Right ventricle myocardium inferior (tissue), 1 donor: ENCODE measurements at places on chromosomes 12 and 14.

DNA sequence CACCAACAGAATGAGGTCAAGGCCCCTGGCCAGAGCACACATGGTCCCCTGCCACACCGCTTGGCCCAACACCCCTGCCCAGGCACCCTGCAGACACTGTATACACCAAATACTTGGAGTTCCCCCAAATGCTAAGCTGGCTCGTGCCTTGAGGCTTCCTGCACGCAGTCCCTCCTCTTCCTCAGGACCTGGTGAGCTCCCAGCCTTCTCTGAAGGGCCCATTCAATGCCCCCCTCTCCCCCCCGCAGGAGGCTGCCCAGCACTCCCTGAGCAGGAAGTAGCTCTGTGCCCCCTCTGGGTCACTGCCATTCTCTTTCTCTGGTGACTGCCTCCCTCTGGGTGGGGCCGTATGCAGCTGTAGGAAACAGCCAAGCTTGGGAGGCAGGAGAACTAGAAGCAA is 75.3 kb downstream of the ITPK1 start:
- no peak for DNase-seq

- DNase-seq: no peak
Observed at GRCh38 chr14:20331053-20331613, 1.9 kb downstream of the CCNB1IP1 start.

DNA sequence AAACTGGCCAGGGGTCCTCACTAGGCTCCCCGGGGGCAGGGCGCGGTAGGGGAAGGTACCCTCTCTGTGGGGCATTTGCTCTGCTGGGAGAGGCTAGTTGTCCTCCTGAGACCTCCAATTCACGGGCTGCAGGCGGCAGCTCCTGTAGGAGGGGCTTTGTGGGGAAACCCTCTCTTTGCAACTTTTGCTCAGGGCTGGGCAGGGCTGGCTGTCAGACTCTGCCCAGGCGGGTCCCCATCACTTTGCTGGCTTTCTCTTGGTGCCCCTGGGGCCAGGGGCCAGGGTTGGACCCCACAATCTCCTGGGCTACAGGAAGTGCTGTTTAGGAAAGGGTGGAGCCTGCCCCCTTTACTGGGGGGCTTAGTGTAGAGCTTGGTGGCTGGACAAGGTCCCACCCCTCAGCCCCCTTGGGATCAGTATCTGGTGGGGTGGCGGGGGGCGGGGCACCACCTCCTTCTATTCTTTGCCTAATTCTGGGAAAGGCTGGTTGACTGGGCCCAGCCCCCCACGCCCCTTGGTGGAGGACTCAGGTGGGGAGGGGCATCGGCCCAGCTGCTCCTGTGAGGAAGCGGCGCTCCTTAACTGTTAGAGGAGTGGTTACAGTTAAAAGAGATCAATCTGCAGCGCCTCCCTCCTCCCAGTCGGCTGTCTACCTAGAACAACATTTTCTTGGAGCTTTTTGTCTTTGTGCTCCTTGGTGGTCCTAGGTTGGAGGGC is 918.7 kb downstream of the AACS start:
- DNase-seq: no peak

GRCh38 chr14:53748691-53749090 is 207.9 kb downstream of the BMP4 start:
- no peak for DNase-seq
